ENCODE measurements at places on chromosomes 2 and 18.

GRCh38 chr2:99762714-99763113 is 272.9 kb upstream of the REV1 start:
- DNase-seq, result no peak

GRCh38 chr2:99373144-99373543 is 36.0 kb downstream of the EIF5B start:
- no peak for DNase-seq

GRCh38 chr2:12787891-12788801 is 71.4 kb downstream of the TRIB2 start:
- no peak for DNase-seq

- no peak for DNase-seq
These were observed 29.8 kb downstream of the TSHZ1 start for GRCh38 chr18:75240433-75240832.

DNA sequence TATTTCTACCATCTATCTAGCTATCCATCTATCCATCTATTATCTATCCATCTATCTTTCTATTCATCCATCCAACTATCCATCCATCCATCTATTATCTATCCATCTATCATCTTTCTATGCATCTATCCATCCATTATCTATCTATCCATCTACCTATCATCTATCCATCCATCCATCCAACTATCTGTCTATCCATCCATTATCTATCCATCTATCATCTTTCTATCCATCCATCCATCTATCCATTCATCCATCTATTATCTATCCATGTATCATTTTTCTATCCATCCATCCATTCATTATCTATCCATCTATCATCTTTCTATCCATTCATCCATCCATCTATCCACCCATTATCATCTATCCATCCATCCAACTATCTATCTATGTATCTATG is 24.6 kb upstream of the ZNF407 start:
- DNase-seq, result no peak

- no peak for DNase-seq
These were observed 104.6 kb upstream of the SIX3 start for GRCh38 chr2:44836916-44837315.

GRCh38 chr18:13556502-13556901 is 169.9 kb downstream of the FAM210A start:
- DNase-seq, result no peak

- DNase-seq, result no peak
These were observed 8.4 kb upstream of the HNRNPLL start for GRCh38 chr2:38610851-38611801.

- DNase-seq, result no peak
These were observed at the start of gene CYP26B1 for GRCh38 chr2:72147303-72147971. Gene CYP26B1 (minus strand): TSS chr2:72147862. CDS start chr2:72147834, 28 bp downstream.

DNA sequence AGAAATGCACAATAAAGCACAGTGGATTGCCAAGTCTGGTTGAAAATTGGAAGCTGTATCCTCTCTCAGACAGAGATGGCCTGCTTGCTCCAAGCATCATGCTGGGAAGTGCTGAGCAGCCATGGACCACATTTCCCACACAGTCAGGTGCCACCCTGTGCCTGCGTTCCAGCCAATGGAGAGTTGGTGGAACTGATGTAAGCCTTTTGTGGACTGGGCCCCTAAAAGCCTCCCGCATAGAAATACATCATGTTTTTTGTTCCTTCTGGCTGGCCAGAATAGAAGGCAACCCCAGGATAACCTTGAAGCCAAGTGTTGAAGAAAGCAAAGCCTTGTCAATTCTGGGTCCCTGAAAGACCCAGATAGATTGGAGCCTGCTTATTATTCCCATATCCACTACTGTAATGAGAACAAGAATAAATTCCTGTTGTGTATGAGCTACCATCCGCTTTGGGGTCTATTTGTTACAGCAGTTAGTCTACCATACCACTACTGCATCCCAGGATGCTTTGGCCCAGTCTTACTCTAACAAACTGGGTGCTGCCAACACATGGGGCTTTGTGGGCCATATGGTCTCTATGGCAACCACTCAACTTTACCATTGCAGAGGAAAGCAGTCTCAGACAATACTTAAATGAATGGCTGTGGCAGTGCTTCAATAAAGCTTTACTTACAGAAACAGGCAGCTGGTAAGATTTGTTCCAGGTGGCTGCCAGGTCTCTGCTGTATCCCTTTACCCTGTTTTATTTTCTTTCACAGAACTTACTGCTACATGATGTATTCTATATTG is 65.4 kb downstream of the POLE4 start:
- DNase-seq, result no peak

DNA sequence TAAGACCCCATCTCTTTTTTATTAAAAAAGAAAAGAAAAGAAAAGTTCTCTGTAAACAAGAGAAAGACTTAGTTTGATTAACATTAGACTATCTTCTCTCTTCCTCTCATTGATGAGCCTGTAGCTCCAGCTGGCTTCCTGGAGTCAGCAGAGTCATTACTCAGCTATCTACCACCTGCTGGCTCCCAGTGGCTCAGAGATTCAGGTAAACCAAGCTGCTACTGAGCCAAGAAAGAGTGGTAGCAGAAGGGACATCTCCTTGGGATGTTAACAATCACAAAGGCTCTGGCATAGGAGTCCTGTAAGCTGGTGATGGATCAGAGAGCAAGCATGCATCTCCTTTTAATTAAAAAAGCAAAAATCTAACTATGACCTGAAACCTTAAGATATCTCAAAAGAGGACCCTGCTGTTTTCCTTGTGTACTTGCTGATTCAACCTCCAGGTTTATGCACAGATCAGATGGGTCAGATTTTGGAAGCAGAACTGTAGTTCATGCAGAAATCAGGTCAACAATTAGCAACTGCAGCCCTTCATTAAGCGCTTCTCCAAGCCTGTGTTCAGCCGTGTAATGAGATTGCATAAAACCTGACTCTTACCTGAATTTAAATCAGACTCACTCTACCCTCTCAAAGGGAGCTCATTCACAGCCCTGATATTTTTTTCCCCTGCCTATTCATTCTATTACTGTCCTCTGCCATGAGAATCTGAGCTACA is 225.8 kb downstream of the RNF152 start:
- DNase-seq, result peak; percentile 44

- DNase-seq, result no peak
These were observed 104.9 kb upstream of the LYPD6 start for GRCh38 chr2:149225446-149225845.

- DNase-seq, result no peak
These were observed 117.4 kb upstream of the DLX2 start for GRCh38 chr2:172220121-172220520.

- no peak for DNase-seq
These were observed 23.3 kb downstream of the STAMBP start for GRCh38 chr2:73852020-73852419.

GRCh38 chr2:4964579-4964978 is 727.6 kb upstream of the SOX11 start:
- no peak for DNase-seq

- DNase-seq, result no peak
These were observed 437.7 kb downstream of the PTPRM start for GRCh38 chr18:8004792-8005191.

GRCh38 chr2:112483831-112484230 is 1.9 kb downstream of the TTL start:
- DNase-seq, result no peak

DNA sequence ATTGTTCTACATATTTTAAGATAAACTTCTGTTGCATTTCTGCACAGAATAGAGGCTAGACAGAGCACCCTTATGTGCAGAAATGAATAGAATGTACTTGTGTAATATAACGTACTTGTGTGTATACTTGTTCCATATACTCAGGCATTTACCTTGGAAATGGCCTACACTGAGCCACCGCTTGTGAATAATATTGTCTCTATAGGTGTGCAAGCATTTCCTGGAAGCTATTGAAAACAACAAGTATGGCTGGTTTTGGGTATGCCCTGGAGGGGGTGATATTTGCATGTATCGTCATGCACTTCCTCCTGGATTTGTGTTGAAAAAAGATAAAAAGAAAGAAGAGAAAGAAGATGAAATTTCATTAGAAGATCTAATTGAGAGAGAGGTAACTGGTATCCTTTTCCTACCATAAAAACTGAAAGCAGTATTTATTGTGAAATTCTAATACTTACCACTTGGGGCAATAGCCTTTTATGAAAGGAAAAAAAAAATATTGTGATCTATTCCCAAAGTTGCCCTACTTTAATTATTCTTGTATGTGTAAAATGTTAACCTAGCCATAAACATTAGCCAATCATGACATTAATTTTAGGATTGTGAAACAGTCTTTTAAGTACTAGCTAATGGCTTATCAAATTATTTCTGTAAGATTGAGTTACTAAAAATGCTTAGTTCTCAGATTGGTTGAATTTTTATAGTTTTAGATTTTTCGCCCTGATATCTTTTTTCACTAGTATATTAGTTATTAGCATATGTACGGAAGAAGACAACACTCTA is 18.0 kb downstream of the ZC3H15 start:
- peak; percentile 48 for DNase-seq

GRCh38 chr2:239945751-239946561 is 79.2 kb downstream of the NDUFA10 start:
- DNase-seq, result no peak

- DNase-seq, result peak; percentile 59
These were observed 16.5 kb downstream of the AGAP1 start for GRCh38 chr2:235510318-235510717.

GRCh38 chr2:74778381-74779264 is 55.3 kb upstream of the HK2 start:
- peak; percentile 23 for DNase-seq

DNA sequence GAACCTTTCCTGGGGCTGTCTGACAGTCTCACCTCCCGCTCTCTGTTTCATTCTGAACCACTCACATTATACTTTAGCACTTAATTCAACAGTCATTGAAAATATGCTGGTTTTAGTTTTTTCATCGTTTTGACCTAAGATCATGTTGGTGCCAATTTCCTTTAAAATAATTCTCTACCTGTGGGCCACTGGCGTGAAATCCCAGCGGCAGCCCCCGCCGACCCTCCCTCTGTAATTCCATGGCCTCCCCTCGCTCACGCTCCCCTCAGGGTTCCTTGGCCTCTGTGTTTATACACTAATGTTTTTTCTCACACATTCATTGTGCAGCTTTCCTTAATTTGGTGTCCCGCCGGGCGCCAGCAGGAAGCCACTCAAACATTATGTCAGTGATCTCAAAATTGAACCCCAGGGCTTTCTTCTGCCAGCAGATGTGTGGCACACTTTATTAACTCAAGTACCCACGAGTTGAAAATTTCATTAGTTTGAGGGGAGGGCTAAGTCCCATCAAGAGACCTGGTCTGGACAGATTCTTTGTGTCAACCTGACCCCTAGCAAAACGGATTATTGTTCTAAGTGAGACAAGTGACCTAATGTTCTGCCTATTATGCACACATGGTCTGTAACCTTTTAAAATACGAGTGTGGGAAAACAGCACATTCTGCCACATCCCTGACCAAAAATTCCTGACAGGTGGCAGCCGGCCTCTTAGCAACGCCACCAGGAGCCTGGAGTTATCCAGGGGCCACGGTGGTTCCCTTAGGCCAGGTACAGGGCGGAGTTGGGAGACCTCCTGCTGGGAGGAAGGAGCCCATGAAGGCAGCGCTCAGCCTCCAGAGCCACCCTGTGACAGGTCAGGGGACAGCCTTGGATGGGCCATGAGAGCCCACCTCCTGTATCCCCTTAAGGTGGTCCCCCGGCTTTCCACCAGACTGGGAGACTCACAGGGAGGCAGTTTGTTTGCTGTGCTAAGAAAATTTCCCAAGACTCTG is 53.1 kb downstream of the APOB start:
- DNase-seq, result no peak

DNA sequence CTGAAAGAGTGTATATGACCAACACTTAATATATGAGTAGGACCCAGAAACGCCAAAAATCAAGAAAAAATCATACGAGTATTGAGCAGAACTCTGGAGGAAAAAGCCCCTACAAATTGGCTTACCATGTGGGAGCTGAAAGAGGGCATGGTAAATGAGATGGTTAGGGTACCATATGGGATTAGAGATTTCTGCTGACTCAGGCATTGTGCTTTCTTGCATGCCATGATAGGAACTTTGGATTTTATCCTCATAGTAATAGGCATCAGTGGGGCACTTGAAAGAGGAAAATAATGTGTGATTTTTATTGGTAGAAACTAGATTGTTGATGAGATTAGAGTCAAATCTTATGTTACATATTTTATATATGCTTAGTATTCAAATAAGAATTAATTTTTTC is 271.1 kb downstream of the CBLN2 start:
- DNase-seq, result no peak
